ENCODE measurements at places on chromosomes 16 and 17.

DNA sequence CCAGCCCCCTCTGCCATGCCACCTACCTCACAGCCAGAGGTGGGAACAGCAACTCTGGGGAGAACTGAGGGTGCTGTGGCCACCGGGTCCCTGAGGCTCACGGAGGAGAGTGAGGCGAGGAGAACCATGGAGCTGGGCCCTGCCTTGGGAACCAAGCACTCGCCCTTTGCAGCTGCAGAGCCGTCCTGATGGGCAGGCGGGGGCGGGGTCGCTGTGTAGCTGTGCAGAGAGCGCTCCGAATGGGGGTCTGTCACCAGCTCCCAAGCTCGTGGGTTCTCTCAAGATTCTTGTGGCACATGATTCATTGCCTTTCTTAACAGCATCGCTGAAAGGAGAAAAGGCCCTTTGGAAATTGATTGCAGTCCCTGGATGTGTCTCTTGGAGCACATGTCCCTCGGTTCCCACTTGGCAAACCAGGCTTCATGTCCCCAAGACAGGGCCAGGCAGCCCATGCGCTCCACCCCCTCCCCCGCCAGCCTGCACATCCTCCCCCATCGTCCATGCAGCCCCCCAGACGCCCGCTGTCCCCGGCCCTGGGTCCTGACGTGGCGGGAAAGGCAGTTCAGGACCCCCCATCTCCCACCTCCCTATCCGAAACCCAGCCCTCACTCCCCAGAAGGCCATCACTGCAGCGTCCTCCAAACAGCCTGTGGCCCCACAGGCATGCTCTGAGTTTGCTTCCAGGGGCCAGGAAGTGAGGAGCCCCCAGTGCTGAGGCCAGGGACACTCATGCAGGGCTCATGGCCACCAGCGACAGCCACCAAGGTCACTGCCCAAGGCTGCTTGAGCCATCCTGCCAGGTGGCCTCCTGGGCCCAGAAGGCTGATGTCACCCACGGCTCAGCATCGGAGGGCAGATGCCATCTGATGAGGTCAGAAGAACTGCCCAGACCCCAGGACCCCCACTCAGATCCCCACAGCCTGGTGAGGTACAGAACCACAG, 20.6 kb upstream of the CHMP6 start:
- no peak for DNase-seq

DNA sequence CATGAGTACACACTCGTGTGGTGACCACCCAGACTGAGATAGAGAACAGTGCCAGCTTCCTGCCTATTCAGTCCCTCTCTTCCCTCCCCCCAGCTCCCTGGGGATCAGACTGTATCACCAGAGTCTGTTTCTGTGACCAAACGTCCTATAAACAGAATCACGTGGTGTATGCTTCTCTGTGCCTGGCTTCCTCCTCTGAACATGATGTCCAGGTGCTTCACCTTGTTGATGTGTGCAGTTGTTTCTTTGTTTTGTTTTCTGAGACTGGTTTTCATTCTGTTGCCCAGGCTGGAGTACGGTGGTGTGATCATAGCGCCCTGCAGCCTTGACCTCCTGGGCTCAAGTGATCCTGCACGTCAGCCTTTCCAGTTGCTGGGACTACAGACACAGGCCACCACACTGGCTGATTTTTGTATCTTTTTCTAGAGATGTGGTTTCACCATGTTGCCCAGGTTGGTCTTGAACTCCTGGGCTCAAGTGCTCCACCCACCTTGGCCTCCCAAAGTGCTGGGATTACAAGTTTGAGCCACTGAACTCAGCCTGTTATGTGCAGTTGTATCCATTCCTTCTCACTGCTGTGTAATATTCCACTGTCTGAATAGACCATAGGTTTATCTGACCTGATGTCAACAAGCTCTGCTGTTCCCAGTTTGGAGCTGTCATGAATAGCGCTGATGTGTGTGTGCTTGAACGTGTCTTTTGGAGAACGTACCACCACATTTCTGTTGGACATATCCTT, 28.9 kb upstream of the PRM1 start:
- no peak for DNase-seq

GRCh38 chr17:81578038-81578441, 25.9 kb upstream of the FAAP100 start:
- no peak for DNase-seq

GRCh38 chr17:19747829-19748806, at the start of gene ALDH3A1:
Gene ALDH3A1, minus strand, starts transcription at chr17:19748298. Its CDS starts 3,169 bp downstream, at chr17:19745129.
- peak; percentile 61 for DNase-seq

Data from RPMI7951 (cell line).